ENCODE measurements at places on chromosomes 13 and 19.

DNA sequence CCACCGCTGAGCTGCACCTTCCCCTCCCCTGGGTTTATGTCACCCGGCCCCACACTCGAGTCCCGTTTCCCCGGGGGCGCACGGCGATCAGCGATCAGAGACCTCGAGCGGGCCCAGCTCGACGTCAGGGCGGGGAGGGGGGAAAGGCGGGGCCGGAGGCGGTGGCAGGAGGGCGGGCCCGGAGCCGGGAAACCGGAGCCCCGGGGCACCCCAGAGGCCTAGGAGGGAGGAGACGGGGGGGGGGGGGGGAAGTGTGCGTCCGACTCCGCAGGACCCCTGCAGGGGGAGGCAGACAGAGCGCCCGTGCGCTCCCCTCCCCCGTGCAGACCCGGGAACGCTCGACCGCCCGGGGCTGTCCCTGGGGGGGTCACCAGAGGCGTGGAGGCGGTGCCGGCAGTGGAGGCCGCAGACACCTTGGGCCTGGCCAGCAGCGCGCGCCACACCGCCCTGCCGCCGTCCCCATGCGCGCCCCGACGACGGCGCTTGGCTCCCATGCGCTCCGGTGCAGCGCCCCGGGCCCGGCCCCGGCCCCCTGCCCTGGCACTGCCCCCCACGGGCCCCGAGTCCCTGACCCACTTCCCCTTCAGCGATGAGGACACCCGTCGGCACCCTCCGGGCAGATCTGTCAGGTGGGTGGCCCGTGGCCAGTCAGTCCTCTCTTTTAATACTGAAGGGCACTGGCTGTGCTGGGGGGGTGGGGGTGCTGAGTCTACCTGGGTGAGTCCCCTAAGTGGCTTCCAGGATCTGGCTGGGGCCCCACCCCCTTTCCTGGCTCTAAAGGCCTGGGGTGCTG lies 11.8 kb downstream of the PDE4A start:
- H3K27me3 ChIP-seq = peaks cover 10% of the 10 kb centered on the region
- peak overlapping the region; percentile 94 for H3K4me3 ChIP-seq
- peaks cover 9% of the 10 kb centered on the region for H3K36me3 ChIP-seq
- peaks cover 62% of the 10 kb centered on the region for H3K4me1 ChIP-seq

- no peaks in the 10 kb centered on the region for H3K4me1 ChIP-seq
- no peaks in the 10 kb centered on the region for H3K36me3 ChIP-seq
- peaks cover 47% of the 10 kb centered on the region for H3K27me3 ChIP-seq
- DNase-seq = peak; percentile 53
- H3K4me3 ChIP-seq = peak within 1 kb of the TSS; percentile 73
These were observed at the start of gene KCTD15 for GRCh38 chr19:33796164-33796875. KCTD15 (plus strand) TSS chr19:33796870; CDS start chr19:33800455, 3,585 bp downstream.

DNA sequence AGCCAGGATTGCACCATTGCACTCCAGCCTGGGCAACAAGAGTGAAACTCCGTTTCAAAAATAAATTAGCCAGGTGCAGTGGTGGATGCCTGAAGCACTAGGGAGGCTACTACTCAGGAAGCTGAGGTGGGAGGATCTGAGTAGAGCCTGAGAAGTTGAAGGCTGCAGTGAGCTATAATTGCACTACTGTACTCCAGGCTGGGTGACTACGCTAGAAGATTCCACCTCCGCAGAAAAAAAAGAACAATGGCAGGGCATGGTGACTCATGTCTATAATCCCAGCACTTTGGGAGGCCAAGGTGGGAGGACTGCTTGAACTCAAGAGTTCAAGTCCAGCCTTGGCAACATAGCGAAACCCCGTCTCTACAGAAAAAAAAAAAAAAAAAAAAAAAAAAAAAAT lies 20.5 kb downstream of the HAUS8 start:
- no peaks in the 10 kb centered on the region for H3K27me3 ChIP-seq
- no peak for DNase-seq
- no peak overlapping the region for H3K27ac ChIP-seq

GRCh38 chr13:41398494-41399170 lies 58.7 kb upstream of the RGCC start:
- H3K27me3 ChIP-seq = no peaks in the 10 kb centered on the region
- no peak overlapping the region for H3K4me3 ChIP-seq
- no peak overlapping the region for H3K27ac ChIP-seq
- H3K36me3 ChIP-seq = no peaks in the 10 kb centered on the region

DNA sequence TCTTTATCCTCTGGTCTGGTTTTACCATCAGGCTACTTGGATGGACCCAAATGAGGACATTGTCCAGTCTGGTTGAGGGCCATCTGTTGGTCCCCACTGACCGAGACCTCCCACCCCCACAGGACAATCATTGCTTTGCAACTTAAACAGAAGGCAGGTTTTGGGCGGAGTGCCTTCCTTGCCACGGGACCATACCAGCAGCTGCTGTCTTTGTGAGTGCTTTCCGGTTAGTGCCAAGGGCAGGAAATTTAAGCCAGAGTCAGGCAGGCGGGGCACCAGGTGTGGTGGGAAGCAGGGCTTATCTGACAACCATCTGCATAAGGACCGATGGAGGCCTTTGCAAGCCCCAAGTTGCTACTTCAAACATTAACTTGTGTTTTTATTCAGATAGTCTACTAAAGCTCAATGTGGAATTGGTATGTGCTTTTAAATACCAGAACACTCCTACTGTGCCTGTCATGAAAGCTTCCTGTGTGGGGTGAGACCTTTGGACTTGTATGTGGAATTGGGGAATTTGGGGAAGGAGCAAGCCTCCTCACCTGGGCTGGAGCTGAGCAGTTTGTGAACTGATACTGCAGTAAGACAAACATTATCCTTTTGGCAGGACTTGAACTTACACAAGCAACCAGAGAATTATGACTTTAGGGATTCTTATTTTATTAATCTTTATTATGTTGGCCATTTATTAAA lies 39.3 kb upstream of the UBE2L5 start:
- H3K4me3 ChIP-seq = no peak overlapping the region
- DNase-seq = no peak
- H3K36me3 ChIP-seq = no peaks in the 10 kb centered on the region
- peak overlapping the region; percentile 0 for H3K27ac ChIP-seq
